ENCODE measurements at places on chromosomes 4 and X. TPM values are rescaled to one million over a fixed set of nuclear protein-coding genes. Genes with fewer than 3 reads are reported as not detected.

Gene DMP1
- total RNA-seq: not detected

Gene LRRC66
- total RNA-seq: 0.23 TPM

Gene CTPS2
- 11.7 TPM for total RNA-seq

Gene MXRA5
- total RNA-seq: 0.90 TPM

Gene PLP1
- total RNA-seq: 0.12 TPM

Gene ADH6
- not detected for total RNA-seq

Gene WWC2
- total RNA-seq: 32.5 TPM

Gene ZNF280C
- 1.7 TPM for total RNA-seq

Gene INPP4B
- 20.2 TPM for total RNA-seq

Gene MAGED4B
- 33.7 TPM for total RNA-seq

Gene NEUROG2
- not detected for total RNA-seq

Gene AMOT
- total RNA-seq: 0.23 TPM

Gene MAOA
- 9.6 TPM for total RNA-seq

Gene NMU
- total RNA-seq: not detected

Gene TMSB15C
- 0.35 TPM for total RNA-seq

Gene HTR2C
- not detected for total RNA-seq

Gene PAGE2B
- total RNA-seq: not detected

Gene ATP8A1
- 2.6 TPM for total RNA-seq

Gene RHOH
- not detected for total RNA-seq

Gene UGT2B11
- not detected for total RNA-seq

Gene MANBA
- total RNA-seq: 26.2 TPM

Gene ZFP92
- total RNA-seq: under 0.01 TPM

Gene IQSEC2
- total RNA-seq: 4.3 TPM

Gene MSX1
- 1.9 TPM for total RNA-seq

Gene KLHL2
- total RNA-seq: 24.7 TPM

Gene TRPC5OS
- total RNA-seq: not detected

Gene COL25A1
- 0.15 TPM for total RNA-seq

All from smooth muscle cell of the coronary artery (primary cell).